ENCODE measurements at places on chromosomes 1 and 21.

DNA sequence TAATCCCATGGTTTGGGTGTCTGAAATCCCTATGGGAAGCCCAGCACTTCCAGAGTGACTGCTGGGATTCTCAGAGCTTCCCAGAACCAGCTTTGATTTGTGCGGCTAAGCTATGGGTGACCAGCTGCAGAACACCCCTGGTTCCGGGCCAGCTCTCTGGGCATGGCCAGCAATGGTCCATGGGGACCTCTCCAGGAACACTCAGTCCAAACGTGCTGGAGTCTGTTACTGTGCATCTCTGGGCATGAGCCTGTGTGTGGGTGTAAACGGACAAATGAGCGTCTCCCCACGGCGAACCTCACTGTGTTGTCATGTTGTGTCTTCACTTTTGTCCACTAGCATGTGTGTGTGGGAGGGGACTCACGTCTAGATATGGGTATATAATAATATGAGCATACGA is 54.4 kb downstream of the MAB21L3 start:
- DNase-seq, result no peak

- peak; percentile 33 for DNase-seq
These were observed 3.7 kb downstream of the CCDC24 start for GRCh38 chr1:43994794-43995790.

GRCh38 chr1:207470927-207471326 is 16.8 kb downstream of the CR2 start:
- DNase-seq, result no peak

- DNase-seq, result no peak
These were observed 60.9 kb downstream of the FGGY start for GRCh38 chr1:59357645-59358320.

DNA sequence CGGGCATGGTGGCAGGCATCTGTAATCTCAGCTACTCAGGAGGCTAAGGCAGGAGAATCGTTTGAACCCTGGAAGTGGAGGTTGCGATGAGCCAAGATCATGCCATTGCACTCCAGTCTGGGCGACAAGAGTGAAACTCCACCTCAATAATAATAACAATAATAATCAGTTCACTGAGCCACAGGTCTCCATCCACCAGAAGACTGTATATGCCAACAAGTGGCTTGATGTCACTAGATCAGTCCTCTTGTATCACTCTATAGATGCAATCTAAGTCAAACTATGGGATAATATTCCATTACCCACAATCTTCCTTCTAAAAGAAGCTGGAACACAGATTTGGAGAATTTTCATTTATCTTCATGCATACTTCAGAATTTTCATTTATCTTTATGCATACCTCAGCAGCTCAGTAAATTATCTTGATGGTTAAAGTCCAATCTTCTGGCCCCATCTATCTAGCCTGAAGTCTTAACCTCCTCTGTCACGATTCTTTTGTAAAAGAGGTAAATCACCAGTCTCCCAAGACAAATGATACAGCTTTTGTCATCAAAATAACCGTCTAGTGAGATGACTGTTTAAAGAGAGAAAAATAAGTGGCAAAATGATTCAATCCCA is 61.8 kb downstream of the PUM1 start:
- no peak for DNase-seq

DNA sequence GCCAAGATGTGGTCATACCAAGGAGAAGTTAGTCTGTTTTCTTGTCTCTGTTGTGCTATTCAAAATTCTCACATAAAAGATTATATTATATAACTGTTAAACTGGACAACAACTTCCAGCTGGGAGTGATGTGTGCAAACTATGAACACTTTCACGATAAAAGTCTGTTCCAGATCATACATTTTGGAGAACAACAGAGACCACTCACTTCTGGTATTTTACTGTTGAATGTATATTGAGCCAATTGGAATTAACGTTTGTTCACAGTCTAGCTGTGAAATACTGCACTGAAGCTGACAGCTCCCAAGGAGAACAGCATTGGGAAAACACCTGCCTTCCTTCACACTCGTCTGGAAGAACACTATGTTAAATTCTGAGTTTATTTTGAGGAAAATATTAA is 860 bp upstream of the SHCBP1L start:
- no peak for DNase-seq

DNA sequence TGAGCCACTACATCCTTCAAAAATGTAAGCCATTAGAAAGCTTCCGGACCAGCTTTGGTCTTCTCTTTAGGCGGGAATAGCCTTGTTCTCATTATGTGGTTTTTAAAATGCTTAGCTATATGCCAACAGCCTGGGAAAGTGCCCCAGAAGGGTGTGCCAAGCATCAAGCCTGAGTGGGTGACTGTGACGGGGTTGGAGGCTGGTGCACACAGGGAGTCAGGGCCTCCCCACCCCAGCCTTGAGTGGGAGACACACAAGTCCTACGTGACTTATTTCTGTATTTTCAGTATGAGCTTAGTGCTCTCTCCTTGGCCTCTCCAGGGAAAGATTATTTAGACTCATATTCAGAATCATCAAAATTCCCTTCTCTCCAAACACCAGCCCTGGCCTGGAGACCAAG is 9.8 kb downstream of the UBASH3A start:
- DNase-seq, result no peak

GRCh38 chr1:203528063-203528462 is 34.1 kb downstream of the OPTC start:
- no peak for DNase-seq

GRCh38 chr1:156371553-156372264 is 2.7 kb downstream of the RHBG start:
- DNase-seq, result no peak

DNA sequence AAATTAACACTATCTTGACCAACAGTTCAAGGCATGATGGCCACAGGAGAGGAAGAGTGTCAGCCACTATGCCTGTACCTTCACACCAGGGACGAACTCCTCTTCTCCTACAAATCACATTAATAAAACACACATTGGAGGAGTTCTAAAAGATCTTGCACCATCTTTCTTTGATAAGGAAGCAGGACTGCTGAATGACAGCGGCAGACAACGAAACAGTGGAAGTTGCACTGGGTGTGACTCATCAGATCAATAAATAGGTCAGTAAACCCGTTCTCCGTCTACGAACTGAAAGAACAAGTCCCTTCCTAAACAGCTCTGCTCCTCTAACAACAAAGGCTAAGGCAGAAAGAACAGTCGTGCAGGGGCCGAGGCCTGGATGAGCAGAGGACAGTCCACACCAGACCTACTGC is 23.1 kb downstream of the UBE2G2 start:
- no peak for DNase-seq

- DNase-seq, result no peak
These were observed 22.4 kb upstream of the SYNC start for GRCh38 chr1:32724678-32725614.

DNA sequence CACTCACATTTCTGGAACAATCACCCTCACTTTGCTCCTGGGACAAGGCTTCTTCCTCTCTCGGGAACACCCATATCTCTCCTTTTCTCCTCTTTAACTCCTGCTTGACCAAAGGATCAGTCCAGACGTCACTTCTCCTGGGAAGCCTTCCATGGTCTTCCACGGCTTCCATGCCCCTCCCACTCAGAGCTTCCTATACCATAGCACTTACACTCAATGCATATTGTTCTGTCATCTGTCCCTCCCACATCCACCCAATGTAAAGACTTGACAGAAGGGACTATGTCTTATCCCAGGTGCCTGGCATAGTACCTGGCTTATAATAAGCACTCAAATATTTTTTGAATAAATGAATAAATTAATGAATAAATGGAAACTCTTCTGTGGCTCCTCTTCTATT is 28.2 kb downstream of the CD34 start:
- DNase-seq, result no peak

- no peak for DNase-seq
These were observed 25.6 kb upstream of the ZNF436 start for GRCh38 chr1:23395154-23395724.

DNA sequence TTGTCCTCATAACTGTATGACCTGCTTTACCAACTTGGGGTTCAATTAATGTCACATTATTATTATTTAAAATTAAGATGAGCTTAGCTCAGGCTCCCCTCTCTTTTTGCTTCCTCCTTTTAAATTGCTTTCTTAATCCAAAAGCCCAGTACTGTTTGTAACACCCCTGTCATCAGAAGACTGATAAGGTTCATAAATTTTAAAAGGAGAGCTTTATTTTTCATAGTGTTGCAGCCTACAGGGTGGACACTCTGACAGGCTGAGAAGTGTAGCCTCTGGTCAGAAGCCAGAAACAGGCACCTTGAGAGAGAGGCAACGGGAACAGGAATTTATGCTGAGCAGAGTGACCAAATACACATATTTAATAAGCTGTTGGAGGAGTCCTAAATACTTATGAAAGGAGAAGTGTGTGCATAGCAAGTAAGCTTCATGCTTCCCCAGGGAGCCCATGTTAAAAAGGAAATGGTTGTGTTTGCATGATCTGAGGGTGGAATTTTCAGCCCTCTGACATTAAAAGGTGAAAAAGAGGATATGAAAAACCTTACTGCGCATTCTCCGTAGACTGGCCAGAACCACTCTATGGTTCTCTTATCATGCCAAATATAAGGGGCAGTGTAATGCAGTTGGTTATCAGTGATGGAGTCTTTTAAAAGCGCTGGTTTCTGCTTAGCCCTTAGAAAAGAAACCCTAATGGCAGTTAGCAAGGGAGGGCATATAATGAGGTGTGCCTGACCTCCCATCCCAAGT is 30.5 kb upstream of the FGGY start:
- DNase-seq, result no peak

DNA sequence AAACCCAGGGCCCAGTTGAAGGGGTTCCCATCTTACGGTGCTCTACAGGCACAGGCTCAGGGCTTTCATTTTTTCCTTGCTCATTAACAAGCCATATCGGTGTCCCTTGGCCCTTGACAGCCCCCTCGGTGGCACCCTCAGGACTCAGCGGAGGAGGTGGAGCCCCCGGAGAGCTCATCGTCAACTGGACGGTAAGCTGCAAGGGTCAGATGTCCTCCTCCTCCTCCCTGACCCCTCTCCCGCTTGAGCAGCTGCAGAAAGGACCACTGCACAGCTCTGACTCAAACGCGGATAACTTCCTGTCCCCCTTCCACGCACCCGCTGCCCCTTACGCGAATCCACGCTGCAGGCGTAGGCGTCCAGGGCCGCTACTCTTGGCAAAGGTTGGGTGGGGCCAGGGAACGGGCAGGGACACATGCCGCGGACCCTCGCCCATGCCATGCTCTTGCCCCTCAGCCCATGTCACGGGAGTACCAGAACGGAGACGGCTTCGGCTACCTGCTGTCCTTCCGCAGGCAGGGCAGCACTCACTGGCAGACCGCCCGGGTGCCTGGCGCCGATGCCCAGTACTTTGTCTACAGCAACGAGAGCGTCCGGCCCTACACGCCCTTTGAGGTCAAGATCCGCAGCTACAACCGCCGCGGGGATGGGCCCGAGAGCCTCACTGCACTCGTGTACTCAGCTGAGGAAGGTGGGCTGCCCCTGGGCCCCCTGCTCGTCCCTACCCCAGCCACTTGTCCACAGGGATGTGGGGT is 14.7 kb downstream of the TMEM81 start:
- no peak for DNase-seq

GRCh38 chr1:207858281-207858680 is 52.6 kb downstream of the CD34 start:
- DNase-seq, result no peak

- no peak for DNase-seq
These were observed 543 bp downstream of the KRTAP12-4 start for GRCh38 chr21:44653656-44654575.

DNA sequence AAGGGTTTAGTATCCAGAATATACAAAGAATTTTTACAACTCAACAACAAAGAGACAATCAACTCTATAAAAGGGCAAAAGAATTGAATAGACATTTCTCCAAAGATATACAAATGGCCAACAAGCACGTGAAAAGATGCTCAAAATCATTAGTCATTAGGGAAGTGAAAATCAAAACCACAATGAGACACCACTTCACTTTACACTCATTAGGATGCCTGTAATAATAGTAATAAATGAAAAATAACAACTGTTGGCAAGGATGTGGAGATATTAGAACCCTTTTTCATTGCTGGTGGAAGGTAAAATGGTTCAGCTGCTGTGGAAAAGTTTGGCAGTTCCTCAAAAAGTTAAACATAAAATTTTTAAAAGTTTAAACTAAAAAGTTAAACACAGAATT is 7.0 kb upstream of the ABCD3 start:
- DNase-seq, result no peak

Measured in NCI-H2029 (cell line).